Bone marrow (tissue), 2 donors: ENCODE measurements at places on chromosomes 11 and 22.

- no peak for DNase-seq
Measured at GRCh38 chr11:128463979-128464378, 123.4 kb downstream of the ETS1 start.

- no peak for DNase-seq
Measured at GRCh38 chr11:100356035-100356434, 331.1 kb upstream of the ARHGAP42 start.

- DNase-seq: no peak
Measured at GRCh38 chr22:19180234-19180633, 1.7 kb upstream of the SLC25A1 start.

- no peak for DNase-seq
Measured at GRCh38 chr22:48489551-48490499, 1337.8 kb downstream of the BRD1 start.

GRCh38 chr11:19889531-19889930, 176.9 kb downstream of the NAV2 start:
- no peak for DNase-seq

DNA sequence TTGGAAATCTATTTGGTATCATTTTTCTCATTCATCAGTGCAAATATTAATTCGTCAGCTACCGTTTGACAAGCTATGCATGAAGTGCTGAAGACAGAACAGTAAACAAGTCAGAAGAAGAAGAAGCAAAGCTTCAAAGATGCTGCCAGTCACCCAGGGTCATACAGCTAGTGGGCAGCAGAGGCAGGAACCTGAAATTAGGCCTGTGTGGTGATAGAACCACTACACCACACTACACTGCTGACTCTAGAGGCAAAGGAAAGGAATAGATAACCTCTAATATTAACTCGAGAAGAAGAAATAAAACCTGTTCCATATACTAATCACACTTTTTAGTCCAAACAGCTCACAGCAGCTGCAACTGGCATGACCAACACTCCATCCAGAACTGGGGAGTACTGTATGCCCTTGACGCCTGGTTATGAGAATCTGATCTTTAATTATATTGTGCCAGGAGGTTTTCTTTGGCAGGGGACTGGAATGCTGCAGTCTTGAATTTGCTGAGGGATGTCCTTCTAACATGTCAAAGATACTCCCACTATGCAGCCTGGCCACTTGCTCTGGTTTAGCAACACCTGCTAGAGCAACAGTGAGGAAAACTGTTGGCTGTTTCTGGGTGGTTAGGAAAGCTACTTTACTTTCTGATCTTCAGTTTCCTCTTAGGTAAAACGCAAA, 73.0 kb downstream of the PAK1 start:
- no peak for DNase-seq

GRCh38 chr11:18384157-18384641, 10.2 kb upstream of the LDHA start:
- peak; percentile 47 for DNase-seq

DNA sequence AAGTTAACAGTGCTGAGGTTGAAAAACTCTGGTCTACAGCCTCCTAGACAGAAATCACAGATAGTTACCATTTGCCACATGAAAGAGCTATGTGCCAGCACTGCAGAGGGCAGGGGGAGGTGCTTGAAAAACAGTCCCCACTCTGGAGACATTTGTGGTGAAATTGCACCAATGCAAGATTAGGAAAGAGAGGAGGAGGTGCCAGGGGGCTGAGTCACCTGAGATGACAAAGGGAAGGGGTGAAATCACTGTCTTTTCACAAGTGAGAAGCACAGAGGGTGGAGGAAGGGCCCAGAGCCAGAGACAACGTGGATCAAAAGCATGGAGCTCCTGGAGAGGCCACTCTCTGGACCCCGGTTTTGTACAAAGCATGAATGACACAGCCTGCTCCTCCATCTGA, 196.3 kb downstream of the BUD13 start:
- no peak for DNase-seq

DNA sequence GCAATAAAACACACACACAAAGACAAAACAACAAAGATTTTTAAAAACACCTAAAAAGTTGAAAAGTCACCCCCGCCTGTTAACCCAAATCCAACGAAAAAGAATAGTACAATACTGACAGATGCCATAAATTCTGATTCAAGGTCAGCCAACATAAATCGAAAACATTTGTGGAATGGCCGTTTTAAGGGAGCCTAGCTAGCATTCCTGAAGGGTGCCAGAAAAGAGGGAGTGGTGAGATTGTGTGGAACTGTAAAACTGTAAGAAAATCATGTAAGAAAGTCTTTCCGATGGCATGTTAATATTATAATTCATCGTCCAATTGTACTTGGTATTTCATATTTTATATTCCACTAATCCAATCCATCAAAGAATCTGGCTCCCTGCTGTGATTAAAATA, 75.1 kb downstream of the RAB38 start:
- DNase-seq: no peak

DNA sequence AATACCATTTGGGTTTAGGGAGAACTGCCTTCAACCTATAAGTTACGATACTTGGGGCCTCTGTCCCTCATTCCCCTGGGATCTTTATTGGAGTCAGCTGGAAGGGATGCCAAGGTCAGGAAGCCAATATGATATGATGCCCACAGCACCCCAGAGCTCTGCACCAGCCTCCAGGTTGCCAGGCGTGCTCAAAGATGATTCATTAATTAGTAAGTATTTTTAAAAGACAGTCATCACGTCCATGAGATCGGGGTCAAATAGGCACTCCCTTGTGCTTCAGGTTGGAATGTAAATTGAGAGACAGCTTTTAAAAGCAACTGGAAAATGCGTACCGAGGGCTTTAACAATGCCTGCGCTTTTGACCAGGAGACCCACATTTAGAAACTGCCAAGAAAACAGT, 57.0 kb upstream of the CD5 start:
- no peak for DNase-seq

- no peak for DNase-seq
Measured at GRCh38 chr11:95269036-95269819, 38.2 kb upstream of the SESN3 start.

GRCh38 chr11:66231561-66231960, 36.9 kb upstream of the RAB1B start:
- no peak for DNase-seq
